Jurkat, Clone E6-1 (cell line): ENCODE measurements at places on chromosomes 16 and 17.

DNA sequence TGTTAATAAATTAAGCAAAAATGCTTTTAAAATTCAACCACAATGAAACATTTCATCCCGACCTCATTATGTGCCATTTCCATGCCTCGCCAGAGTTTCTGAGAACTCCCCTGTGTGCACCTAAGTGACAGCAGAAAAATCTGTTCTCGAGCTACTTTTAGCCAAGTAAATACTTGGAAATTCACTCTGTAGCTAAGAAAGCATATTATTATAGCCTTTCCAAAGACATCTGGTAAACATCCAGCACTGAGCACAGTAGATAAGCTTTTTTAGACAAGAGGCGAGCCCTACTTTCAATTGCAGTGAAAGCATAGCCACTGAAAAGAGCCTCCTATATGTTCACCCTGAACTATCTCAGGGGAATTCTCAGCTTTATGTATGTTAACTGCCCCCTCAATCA, 242.8 kb upstream of the PSMD7 start:
- DNase-seq: no peak

- no peak for DNase-seq
These were observed 262.3 kb downstream of the KIF2B start for GRCh38 chr17:54085020-54085419.

DNA sequence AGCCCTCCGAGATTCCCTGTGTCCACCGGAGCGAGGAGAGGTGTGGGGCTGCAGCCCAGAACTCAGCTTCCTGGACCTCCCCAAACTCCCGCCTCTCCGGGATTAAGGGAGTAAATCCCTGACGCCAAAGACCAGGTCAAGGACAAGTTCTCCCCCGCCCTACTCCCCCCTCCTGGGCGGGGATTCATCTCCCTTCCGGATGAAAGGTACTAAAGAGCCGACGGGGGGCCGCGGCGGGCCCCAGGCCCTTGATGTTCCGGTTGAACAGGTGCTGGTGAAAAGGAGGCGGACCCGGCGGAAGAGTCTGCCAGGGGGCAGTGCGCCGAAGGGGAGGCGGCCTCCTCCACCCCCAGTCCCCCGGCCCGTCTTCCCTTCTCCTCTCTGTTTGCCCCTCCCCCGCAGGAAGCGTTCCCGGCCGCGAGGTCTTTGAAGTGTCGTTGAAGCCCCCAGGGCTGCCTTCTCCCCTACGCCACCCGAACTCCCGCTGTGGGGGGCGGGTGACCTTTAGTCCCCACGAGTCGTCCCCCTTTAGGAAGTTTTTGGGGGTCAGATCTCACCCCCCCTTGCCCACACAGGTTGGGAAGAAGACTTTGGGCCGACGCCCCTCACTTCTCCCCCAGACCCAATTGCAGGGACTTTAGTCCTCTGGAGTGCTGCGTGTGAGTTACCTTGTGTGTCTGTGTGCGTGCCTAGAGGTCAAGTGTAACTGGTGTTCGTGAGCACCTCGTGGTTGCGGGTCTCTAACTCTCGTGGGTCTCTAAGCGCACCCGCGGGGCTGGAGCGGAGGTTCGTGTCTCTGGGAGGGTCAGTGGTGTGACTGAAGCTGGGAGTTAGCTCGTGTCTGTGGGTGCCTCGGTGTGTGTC, 1.1 kb upstream of the MLLT6 start:
- DNase-seq: peak; percentile 93

- peak; percentile 90 for DNase-seq
These were observed 757 bp downstream of the ORMDL3 start for GRCh38 chr17:39926588-39927100.

DNA sequence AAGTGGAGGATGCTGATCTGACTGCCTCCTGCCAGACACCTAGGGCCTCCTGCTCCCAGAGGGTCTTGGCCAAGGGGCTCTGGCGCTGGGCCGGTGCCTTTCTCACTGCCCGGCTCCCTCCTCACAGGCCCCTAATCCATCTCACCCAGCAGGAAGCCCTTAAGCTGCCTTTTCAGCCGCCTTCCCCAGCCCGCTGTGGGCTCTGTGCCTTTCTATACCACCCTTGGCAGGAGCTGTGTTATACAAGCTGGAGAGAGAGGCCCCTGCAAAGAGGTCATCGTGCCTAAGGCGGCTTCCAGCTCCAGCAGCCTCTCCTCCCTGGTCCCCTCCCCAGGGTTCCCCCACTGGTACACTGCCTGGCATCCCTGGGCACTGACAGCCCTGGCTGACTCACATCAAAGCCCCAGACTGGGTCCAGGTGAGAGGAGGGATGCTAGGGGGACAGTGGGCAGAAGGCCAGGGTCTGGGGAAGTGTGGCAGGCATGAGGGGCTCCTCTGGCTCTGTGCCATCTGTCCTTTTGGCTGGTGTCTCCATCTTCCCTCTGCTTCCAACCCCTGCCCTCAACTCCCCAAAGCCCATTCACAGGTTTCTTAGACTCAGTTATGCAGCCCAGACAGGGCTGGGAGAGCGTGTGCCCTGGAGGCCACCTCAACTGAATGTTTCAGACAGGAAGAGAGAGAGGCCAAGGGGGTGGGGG, 15.3 kb upstream of the FZD2 start:
- no peak for DNase-seq

- no peak for DNase-seq
These were observed 26.1 kb upstream of the KIF2B start for GRCh38 chr17:53796642-53797041.

GRCh38 chr17:36611345-36612072, 10.1 kb downstream of the MRM1 start:
- no peak for DNase-seq
